ENCODE measurements at places on chromosomes 4 and X.

DNA sequence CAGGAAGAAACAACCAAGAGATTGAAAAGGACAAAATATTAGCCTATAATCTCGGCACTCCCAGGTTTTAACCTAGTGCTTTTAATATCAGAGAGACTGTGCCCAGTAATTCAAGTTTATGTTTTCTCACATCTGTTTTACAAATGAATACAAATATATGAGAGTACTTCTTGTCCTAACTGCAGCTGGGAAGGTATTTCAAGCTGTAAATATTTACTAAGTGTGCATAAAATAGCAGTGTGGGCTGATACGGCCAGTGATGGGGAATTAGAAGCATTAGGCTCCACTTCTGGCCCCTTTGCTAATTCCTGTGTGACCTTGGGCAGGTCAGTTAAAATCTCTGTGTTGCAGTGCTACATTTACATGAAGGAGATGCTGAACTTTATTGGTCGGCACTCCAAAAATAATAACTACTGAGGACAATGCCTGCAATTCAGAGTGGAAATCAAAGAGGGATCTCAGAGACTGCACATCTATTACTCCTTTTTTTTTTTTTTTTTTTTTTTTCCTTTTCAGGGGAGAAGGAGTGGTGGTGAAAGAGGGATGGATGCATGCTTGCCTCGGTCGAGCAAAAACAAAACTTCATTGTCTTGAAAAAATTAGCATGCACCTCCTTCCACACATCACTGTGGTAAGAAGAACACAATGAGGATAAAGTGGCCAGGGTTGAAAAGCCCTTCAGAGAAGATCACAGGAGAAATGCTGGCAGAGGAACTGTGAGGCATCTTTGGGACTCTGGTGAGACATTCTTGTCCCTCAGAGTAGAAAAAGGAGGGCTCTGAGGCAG is 44.6 kb upstream of the LNX1 start:
- no peak for DNase-seq

DNA sequence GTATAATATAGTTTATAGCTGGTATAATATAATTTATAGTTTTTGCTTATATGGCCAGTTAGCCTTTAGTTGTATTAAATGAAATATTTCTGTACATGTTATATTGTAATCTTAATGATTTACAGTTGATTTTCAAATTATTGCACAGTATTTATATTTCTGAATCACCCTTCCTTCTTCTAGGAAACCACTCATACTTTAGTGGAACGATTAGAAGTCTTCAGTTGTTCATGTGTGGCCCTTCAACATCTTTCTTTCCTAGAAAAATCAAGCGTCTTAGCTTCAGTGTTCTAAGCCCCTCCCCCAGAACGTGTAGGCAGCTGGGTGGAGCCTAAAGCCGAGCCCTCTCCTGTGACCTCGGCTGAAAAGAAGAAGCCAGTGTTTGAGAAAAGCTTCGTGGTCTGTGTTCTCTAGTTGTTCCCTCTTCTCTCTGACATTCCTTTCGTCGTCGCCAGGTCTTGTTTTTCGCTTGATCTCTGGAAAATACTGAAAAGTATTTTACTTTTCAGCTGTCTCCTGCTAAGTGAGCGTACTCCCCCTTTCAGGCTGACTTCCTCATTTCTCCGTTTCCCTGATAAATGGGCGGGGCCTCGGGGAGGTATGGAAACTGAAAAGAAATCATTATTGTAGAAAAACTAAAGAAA is at the start of gene C4orf33:
Gene C4orf33 (plus strand): TSS at position 342 of the 644 bp plus-strand sequence. CDS start 6,459 bp downstream, outside the sequence.
- DNase-seq = peak; percentile 58

DNA sequence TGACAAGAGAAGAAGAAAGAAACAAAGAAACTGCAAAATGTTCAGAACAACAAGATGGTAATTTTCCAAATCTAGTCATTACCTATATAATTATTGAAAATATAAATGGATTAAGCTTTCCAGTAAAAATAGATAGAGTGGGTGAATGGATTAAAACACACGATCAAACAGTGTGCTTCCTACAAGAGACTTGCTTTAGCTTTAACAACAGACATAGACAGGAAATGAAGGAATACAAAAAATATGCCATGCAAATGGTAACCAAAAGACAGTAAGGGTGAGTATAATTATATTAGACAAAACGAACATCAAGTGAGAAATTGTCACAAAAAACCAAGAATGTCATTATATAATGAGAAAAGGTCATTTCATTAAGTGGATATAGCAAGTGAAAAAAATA is 842.8 kb downstream of the CCSER1 start:
- DNase-seq = no peak

DNA sequence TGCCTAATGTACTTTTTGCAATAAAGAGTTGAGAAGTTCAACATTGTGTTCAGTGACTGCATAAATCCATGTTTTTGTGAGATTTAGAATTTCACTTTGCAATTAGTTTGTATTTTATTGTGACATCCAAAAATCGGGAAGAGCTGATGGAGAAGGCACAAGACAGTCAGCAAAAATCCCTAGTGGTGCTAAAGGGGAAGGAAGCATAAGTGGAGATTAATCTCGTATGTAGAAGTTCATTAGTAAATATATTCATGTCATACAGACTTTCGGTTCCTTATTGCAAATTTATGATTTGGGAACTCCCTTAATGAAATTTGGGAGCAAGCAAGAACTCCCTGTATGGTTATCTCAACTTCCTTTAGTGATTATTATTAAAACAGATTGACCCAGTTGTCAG is 57.8 kb upstream of the SLC39A8 start:
- DNase-seq = no peak

DNA sequence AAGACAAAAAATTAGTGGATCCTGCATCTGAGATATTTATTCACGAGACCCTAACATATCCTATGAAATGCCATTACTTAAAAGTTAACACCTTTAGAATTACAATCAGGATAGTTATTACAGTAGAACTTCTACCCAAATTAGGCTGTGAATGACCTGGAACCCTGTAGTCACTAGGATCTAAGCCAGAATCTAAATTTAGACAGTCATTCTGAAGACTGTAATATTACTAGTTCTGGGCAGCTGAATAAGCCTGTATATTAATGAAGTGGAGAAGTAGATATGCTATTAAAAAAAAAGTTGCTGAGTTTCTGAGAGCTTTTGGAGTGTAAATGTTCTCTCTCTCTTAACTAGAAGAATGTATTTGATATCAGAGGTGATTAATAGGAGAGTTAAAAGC is 67.0 kb downstream of the FAM13A start:
- no peak for DNase-seq

DNA sequence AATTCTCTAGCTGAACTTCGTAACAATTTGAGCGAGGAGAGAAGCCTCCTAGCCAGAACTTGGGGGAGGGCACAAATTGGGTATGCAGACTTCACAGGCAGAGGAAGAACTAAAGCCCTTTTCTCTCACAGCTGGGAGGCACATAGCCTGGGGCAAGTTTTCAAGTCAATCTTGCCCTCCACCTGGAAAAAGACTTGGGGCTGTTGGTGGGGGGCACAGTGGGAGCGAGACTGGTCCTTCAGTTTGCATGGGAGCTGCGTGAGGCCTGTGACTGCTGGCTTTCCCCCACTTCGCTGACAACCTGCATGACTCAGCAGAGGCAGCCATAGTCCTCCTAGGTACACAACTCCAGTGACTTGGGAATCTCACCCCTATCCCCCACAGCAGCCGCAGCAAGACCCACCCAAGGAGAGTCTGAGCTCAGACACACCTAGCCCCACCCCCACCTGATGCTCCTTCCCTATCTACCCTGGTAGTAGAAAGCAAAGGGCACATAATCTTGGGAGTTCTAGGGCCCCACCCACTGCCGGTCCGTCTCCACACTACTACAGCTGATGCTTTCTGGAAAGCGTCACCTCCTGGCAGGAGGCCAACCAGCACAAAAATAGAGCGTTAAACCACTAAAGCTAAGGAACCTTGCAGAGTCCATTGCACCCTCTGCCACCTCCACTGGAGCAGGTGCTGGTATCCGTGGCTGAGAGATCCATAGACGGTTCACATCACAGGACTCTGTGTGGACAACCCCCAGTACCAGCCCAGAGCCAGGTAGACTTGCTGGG is 160.8 kb downstream of the CBLL2 start:
- DNase-seq = no peak

DNA sequence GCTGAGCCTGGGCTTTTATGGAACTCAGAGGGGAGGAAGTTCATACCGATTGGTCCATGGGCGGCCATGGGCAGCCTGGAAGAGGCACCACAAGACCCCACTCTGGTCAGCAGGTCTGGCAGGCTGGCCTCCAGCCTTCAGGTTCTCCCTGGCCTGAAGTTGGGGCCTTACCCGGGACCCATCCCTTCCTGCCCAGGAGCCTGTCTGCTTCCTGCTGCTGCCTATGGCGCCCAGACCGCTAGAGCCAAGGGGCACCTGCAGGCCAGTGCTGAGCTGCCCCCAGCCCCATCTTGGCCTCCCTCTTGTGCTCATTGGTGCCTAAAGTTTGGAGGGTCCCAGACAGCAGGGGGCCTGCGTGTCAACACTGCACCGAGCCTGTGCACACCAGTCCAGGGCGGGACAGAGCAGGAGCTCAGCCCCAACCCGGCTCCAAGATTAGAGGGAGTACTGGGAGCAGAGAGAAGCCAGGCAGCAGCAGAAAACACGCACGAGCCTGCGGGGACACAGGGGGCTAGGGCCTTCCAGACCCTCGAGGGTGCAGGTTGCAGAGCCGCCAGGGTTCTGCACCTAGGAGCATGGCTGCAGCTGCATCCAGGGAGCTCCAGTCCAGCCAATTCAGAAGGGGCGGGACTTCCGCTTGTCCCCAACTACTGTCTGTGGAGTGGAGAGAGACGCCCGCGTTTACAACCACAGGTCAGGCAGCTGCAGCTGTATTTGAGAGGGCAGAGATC is 30.7 kb upstream of the ZNF280C start:
- no peak for DNase-seq

DNA sequence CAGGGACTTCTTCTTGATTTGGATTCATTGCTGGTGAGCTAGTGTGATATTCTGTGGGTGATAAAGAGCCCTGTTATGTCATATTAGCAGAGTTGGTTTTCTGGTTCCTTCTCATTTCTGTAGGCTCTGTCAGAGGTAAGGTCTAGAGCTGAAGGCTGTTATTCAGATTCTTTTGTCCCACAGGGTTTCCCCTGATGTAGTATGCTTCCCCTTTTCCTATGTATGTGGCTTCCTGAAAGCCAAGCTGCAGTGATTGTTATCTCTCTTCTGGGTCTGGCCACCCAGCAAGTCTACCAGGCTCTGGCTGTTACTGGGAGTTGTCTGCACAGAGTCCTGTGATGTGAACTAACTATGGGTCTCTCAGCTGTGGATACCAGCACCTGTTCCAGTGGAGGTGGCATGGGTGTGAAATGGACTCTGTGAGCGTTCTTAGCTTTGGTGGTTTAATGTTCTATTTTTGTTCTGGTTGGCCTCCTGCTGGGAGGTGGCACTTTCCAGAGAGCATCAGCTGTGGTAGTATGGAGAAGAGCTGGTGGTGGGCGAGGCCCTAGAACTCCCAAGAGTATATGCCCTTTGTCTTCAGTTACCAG is 373.7 kb downstream of the AR start:
- DNase-seq = no peak
